ENCODE measurements at places on chromosomes 7 and 10.

- DNase-seq = peak; percentile 71
These were observed 53.6 kb upstream of the WNT16 start for GRCh38 chr7:121275204-121275603.

GRCh38 chr10:69051303-69051702 is 36.6 kb upstream of the SRGN start:
- DNase-seq = no peak

DNA sequence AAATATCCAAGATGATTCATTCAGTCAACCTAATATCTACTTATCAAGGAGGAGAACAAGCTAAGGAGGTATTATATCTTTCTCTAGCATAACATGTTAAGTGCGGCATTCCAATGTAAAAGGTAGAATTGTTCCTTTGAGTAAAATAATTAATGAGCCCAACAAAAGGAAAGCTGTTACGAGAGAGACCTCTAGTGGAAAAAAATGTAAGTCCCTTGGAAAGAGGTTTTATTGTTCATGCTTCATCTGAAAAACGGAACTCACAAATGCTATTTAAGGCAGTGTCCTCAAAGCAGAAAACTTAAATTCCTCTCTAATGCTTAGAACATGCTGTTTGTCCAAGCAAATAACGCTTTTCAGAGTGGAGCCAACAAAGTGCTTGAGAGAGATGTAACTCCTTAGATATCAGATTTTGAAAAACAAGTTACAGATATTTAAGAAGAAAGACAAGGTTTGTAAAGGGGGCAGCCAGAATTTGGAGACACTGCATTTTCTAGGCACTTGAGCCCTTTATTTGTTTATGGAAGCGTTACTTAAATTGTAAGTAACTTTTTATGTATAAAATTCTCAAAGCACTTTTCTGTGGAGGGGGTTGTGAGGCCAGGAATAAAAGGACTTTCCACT is 119.9 kb downstream of the TFEC start:
- DNase-seq = peak; percentile 53

- peak; percentile 41 for DNase-seq
These were observed 15.6 kb downstream of the PDAP1 start for GRCh38 chr7:99392659-99393354.

DNA sequence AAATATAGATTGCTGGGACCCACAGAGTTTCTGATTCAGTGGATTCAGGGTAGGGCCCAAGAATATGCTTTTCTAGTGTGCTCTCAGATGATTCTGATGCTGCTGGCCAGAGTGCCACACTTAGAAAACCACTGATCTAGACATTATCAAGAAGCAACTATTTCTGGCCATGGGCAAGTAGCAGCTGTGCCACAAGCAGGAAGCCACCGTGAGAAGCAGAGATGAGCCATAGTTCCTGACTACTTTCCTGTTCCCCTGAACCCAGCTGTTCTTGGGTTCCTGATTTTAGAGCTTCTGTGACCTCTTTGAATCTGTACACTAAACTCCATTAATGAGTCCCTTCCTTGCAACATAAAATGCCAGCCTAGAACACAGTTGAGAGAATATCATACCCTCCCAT is 38.1 kb upstream of the PIK3AP1 start:
- DNase-seq = no peak

GRCh38 chr10:28925121-28925663 is 247.9 kb downstream of the BAMBI start:
- no peak for DNase-seq

DNA sequence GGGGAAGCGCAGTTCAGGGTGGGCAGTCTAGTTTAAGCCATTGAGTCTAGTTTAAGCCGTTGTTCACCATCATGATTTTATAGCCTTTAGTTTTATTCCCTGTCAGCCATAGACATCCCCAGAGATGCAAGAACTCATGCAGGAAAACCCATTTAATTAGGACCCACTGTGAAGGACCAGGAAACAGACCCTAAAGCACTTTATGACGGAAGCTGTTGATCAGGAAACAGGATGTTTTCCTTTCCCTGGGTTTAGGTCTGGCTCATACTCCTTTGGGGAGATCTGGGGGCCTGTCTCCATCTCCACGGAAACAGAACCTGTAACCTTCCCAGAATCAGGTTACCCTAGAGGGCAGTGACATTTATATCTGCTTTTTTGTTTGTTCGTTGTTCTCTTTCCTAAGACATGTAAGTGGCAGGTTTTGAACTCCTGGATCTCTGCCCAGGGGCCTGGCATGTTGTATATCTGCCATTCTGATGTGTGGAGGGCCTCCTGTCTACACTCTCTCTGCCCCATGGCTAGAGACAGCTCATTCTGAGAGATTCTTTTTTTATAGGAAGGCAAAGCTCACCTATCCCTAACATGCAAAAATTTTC is 657.2 kb upstream of the GALNT17 start:
- peak; percentile 16 for DNase-seq

DNA sequence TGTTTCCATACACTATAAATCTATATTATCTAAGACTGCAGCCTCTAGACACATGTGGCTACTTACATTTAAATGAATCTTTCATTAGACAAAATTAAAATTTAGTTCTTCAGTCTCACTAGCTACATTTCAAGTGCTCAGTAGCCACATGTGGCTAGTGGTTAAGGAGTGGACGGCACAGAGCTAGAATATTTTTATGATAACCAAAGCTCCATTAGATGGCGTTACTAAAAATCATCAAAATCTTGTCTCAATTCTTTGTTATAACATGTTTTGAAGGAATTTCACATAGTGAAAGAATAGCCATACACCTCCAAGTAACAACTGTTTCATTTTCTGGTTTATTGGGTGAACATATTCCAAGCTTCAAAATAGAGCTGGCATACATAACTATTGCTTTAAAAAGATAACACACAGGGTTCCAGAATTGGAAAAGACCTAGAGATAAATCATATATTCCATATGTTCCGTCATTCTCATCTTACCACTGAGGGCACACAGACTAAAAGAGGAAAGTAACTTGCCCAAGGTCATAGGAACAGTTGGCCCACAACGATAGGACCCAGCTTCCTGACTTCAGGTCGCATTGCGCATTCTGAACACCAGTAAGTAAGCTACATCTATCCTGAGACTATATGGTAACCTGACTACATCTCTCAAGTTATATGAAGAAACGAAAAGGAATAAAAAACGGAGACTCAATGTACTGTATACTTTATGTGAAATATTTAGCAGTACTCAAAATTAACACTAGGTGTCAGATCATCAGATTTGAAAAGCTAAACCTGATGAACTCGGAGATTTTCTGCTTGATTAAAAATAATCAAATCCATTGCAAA is 66.6 kb downstream of the CAV1 start:
- DNase-seq = peak; percentile 11

DNA sequence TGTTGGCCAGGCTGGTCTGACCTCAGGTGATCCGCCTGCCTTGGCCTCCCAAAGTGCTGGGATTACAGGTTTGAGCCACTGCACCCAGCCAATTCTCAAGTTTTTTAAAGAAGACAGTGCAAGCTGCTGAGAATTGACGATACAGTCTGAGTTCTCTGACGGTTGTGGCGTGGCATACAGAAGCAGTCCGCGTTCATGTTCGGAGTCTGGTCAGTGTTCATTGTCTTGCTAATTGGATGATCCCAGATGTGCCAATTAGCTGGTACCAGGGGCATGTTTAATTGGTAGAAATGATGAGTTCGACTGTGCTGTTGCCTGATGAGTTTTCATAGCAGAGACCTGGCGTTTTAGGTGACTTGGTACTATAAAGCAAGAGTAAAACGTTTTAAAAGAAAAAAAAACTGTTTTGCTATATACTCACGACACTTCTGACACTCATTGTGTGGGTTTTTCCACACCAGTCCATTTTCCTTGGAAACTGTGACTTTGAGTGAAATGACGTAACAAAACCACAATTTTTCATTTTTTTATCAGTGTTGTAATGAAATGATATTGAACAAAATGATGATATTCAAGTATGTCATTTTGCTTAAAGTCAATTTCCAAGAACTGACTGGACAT is 32.3 kb downstream of the CAMK1D start:
- no peak for DNase-seq

DNA sequence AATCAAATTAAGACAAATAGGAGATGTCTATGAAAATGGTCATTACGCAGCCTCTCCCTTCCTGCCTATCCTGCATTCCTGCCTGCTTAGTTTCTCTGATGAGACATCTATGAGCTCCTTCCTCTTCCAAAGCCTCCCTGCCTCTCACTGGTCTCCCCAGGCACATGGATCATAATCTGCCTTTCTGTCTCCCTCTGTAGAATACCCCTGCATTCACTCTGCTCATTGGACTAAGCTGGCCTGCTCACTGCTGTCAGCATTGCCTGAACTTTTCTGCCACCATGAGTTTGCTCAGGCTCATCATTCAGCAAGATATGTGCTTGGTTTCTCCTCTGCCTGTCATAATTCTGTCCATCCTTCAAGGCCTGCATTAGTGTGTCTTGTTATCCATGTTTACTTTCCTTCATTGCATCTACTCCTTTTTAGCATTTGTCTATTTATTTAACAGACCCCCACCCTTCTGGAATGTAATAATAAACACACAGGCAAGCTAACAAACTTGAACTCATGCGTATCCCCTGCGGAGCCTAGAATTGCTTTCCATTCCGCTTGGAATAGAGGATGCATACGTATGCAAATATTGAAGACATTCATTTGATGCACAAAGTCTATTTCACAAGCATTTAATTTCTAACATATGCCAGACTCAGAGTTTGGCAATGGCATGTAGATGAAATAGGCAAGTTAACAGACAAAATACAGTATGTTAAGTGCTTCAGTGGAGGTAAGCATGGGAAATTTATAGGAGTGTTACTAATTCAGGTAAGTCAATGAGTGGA is 88.3 kb downstream of the PTPRZ1 start:
- DNase-seq = no peak

GRCh38 chr7:159119026-159119741 is 25.5 kb downstream of the VIPR2 start:
- no peak for DNase-seq

- no peak for DNase-seq
These were observed 48.6 kb downstream of the ITGB1 start for GRCh38 chr10:32909456-32909855.

DNA sequence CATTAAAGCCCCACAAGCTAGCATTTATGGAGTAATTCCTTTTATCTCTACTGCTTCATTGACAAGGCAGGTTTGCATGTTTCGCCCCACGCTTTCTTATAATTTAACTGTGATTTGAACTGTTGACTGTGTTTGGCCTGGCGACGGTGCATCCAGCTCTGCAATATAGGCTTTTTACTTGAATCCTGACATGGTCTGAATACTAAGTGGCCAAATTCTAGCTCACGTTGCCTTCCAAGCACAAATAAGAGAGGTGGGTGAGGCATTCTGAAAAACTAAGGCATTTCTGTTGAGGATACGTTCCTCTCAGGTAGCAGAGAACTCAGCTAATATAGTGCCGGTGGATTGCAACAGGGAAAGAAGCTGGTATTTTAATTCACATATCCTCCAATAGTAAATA is 61.8 kb downstream of the NRP1 start:
- no peak for DNase-seq

GRCh38 chr7:147894271-147894670 is 696.3 kb upstream of the C7orf33 start:
- no peak for DNase-seq

GRCh38 chr10:95290461-95291364 is at the start of gene PDLIM1:
PDLIM1 (minus strand) TSS chr10:95291003; CDS start chr10:95290915, 88 bp downstream.
- DNase-seq = no peak

DNA sequence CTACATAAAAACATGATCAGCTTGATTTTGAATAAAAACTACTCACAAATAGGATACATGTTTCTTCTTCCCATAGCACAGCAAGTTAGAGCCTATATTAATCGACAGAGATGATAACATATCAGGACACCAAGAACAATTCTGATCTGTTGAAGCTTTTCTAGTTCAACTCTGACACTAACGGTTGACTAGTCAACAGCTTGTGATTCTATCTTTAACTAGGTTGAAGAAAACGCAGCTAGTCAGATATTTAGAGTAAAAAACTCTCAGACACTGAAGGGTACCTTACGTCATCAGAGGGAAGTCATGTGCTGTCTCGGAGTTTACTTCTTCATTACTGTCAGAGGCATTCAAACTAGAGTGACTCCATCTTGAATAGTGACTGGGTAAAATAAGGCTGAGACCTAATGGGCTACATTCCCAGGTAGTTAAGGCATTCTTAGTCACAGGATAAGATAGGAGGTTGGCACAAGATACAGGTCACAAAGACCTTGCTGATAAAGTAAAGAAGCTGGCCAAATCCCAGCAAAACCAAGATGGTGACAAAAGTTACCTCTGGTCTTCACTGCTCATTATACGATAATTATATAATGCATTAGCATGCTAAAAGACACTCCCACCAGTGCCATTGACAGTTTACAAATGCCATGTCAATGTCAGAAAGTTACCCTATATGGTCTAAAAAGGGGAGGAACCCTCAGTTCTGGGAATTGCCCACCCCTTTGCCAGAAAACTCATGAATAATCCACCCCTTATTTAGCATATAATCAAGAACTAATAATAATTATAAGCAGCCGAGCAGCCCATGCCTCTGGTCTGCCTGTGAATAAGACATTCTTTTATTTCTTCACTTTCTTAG is 21.3 kb downstream of the CCDC71L start:
- no peak for DNase-seq

DNA sequence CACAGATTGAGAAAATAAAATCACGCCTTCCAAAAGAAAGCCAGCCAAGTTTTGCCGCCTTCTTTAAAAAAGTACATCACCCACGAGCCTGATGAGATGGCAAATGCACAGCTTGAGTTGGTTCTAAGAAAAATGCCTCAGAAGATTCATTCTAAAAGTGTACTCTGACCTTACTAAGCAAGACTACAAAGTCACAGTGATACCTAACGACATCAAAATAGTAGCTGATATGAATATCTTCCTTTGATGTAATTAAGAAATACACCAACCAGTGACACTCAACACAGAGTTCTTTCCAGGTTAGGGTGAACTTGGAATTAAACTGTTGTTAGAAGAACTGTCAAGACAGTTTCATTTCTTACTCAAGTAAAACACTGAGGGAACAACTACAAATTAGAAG is 78.0 kb upstream of the AMPH start:
- no peak for DNase-seq

GRCh38 chr10:124611738-124612137 is 132.4 kb downstream of the FAM53B start:
- no peak for DNase-seq

DNA sequence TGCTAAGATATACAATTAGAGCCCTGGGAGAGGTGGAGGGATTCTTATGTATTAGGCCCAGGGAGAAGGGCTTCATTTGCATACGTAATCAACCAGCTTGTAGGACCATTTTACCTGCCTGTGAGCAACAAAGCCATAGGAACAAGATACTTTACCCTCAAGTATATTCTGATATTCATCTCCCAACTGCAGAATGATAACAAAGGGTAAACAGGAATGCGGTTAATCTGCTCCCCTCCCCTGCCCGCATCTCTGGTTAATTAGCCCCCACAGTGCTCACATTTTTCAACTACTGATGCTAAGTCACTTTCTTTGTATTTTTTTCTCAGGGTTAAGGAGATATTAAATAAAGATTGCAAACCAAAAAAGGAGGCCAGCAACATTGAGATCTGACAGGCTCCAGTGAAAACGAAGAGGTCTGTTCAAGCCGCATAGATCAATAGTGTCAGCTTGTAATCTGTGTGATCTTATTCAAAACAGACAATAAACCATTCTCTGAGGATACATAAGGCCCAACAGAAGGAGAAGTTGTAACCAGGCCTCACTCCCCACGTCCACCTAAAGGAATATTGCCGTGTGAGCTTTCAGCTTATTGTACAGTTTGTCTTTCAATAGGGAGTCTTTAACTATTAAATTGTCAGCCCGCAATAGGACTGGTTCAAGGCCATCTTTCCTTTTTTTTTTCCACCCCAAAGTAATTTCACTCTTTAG is 203.4 kb downstream of the RAPGEF5 start:
- no peak for DNase-seq

GRCh38 chr7:155338632-155339320 is 41.1 kb downstream of the INSIG1 start:
- DNase-seq = no peak

Data from NCI-H2029 treated with DMSO at 0.1 percent for 48 hours (cell line).